ENCODE measurements at places on chromosomes 13 and 19. TPM values are rescaled to one million over a fixed set of nuclear protein-coding genes. Genes with fewer than 3 reads are reported as not detected.

Gene RXFP2
- total RNA-seq = not detected

Gene KANK3
- 0.26 TPM for total RNA-seq

Gene ZNF583
- 3.9 TPM for total RNA-seq

Gene SCAF1
- 22.7 TPM for total RNA-seq

Gene RASAL3
- 0.07 TPM for total RNA-seq

Gene DIAPH3
- 4.7 TPM for total RNA-seq

Gene NALCN
- 16.3 TPM for total RNA-seq

Gene SIGLEC14
- not detected for total RNA-seq

Gene NFILZ
- total RNA-seq = not detected

Gene NLRP7
- total RNA-seq = not detected

Gene GPR4
- 0.78 TPM for total RNA-seq

Gene ADPRHL1
- total RNA-seq = 1.1 TPM

Gene OSCAR
- 0.63 TPM for total RNA-seq

Gene APC2
- total RNA-seq = 0.20 TPM

Gene ZNF426
- 16.6 TPM for total RNA-seq

Gene RFPL4AL1
- total RNA-seq = not detected

Gene ZNF100
- 2.4 TPM for total RNA-seq

Gene RNASEH2A
- 9.9 TPM for total RNA-seq

Gene CACNG7
- total RNA-seq = 1.7 TPM

Gene PVR
- total RNA-seq = 87.3 TPM

Gene FNDC3A
- 73.4 TPM for total RNA-seq

Gene ZNF253
- total RNA-seq = 3.2 TPM

Gene PTH2
- not detected for total RNA-seq

Gene LILRB3
- total RNA-seq = not detected

Gene NPHS1
- not detected for total RNA-seq

Gene F7
- total RNA-seq = not detected

Gene MIA
- 0.33 TPM for total RNA-seq

All from smooth muscle cell of the pulmonary artery (primary cell).